ENCODE measurements at places on chromosomes 3 and 15. TPM values are rescaled to one million over a fixed set of nuclear protein-coding genes. Genes with fewer than 3 reads are reported as not detected.

DNA sequence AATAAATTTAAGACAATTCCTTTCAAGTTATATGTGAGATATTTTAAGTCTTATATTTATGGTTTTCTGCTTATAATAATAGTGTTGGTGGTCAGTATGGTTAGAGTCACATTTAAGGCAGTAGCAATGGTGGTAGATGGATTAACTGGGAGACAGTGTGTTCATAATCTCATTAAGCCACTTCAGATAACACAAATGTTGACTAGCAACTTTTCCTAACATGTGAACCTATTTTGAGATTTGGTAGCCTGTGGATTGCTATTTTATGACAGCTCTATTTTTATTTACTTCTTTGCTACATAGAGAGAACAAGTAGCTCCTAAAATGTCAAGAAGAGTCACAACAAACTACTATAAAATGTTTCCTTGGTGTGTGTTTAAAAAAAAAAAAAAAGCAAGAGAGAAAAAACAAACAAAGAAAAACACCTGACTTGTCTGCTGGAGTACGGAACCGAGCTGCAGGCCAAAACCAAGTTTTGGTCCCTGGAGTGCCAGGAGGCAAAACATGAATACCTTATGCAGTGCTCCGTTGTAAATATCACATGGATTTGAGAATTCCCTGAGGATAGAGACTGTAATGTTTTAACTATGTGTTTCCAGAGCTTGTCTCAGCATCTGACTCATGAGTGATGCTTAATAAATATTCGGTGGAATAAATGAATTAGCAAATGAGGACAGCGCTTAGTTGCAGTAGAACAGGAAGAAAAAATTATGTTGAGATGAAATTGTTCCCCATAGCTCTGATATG is 457.1 kb upstream of the ROBO2 start:
- H3K27ac ChIP-seq = no peak overlapping the region
- DNase-seq = no peak
- no peaks in the 10 kb centered on the region for H3K4me1 ChIP-seq
- no peak overlapping the region for H3K4me3 ChIP-seq
- H3K36me3 ChIP-seq = no peaks in the 10 kb centered on the region

DNA sequence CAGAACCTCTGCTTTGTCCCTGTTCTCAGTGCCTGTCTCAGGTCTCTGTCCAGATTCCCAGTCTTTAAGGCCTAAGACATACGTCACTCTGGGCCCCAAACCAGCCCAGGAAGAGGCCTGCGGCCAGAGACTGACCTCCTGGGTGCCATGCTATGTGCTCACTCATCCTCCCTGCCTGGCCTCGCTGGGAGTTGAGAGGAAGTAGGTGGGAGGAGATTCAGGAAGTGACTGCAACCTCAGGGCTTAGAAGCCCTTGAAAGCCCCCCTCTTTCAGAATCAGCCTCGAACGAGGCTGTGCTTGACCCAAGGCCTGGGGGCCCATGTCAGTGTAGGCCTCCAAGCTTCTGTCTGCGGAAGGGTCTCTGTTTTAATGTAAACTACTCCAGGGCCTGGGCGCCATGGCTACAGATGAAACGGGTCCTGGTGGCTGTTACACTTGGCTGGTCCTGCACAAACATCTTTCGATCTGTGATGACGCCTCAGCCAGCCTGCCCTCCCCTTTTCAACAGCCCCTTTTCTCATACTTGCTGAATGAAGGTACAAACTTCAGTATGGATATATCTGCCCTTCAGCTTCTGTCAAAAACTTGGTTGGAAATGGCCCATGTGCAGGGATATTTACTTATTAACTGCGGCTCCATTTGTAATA is 11.7 kb downstream of the RASGRF1 start:
- H3K4me3 ChIP-seq = no peak overlapping the region
- H3K27ac ChIP-seq = no peak overlapping the region
- H3K36me3 ChIP-seq = no peaks in the 10 kb centered on the region

The ANKRD34C gene
- not detected for total RNA-seq

GRCh38 chr3:99842826-99843589 is 25.3 kb downstream of the CMSS1 start:
- H3K36me3 ChIP-seq = no peaks in the 10 kb centered on the region
- H3K4me3 ChIP-seq = no peak overlapping the region
- no peak overlapping the region for H3K27ac ChIP-seq
- no peak for DNase-seq
- peaks cover 32% of the 10 kb centered on the region for H3K4me1 ChIP-seq

- H3K4me1 ChIP-seq = no peaks in the 10 kb centered on the region
- H3K27ac ChIP-seq = no peak overlapping the region
- no peak for DNase-seq
- H3K4me3 ChIP-seq = no peak overlapping the region
- no peaks in the 10 kb centered on the region for H3K36me3 ChIP-seq
These were observed 193.0 kb upstream of the RARB start for GRCh38 chr3:25235031-25235430.

- no peak overlapping the region for H3K4me3 ChIP-seq
- no peak overlapping the region for H3K27ac ChIP-seq
- DNase-seq = no peak
- H3K36me3 ChIP-seq = peaks cover 12% of the 10 kb centered on the region
- peaks cover 5% of the 10 kb centered on the region for H3K4me1 ChIP-seq
- no peaks in the 10 kb centered on the region for H3K27me3 ChIP-seq
These were observed 7.6 kb downstream of the MFGE8 start for GRCh38 chr15:88905576-88905975.

GRCh38 chr15:80934761-80935221 is 54.8 kb downstream of the MESD start:
- H3K36me3 ChIP-seq = no peaks in the 10 kb centered on the region
- no peak for DNase-seq
- H3K27me3 ChIP-seq = no peaks in the 10 kb centered on the region
- no peak overlapping the region for H3K27ac ChIP-seq
- H3K4me3 ChIP-seq = no peak overlapping the region

Data from adrenal gland (tissue), 19 donors.